Stimulated activated CD4-positive, alpha-beta T cell treated with anti-CD3 and anti-CD28 coated beads, Interleukin-1b, Interleukin-23, amount 100 ng/mL, for 1 hour (primary cell): ENCODE measurements at places on chromosomes 3 and 15.

DNA sequence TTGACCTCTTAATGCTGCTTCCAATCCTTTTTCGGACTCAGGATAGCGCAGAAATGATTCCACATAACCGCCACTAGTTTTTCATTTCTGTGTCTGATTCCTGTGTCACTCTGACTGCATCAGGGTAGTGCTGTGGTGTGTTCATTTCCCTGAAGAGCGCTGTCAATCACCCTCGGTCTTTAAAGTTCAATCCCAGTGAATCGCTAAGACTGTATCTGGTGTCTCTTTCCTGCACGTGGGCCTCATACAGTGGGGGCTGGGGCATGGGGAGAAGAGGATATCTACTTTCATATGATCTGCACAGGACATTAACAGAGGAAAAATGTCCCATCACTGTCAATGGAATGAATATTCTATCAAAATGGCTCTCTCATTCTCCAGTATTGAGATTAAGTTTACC, 32.9 kb upstream of the BNIP2 start:
- DNase-seq: no peak

DNA sequence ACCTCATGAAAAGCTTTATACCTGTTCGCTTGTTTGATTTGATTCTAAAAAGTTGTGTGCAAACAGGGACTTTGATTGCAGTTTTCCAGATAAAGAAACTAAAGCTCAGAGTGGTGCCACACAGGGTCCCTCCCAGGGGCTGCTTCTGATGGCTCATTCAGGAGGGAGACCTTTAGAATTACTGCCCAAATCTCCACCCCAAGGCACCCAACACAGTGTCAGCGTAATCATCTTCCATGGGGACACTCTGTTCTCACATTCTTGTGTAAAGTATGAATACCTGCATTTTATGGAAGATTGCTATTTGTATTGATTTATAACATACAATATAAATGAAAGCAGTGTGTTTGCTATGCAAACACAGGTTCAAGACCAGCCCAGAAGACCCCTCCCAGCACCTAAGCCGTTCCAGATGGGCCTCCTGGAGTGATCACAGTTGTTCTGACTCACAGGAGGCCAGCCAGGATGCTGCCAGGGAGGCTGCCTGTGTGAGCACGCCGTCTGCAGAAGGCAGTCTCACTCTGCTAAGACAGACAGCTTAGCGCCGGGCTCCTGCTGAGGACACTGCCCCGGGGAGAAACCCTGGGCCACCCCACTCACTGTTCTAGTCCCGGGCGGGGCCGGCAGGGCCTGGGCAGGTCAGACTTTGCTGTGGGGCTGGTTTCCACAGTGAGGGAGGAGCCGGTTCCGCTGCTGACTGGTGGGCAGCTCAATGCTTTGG, 185.6 kb downstream of the FAM43A start:
- DNase-seq: no peak

- no peak for DNase-seq
Observed at GRCh38 chr3:177752831-177753230, 555.5 kb upstream of the TBL1XR1 start.

DNA sequence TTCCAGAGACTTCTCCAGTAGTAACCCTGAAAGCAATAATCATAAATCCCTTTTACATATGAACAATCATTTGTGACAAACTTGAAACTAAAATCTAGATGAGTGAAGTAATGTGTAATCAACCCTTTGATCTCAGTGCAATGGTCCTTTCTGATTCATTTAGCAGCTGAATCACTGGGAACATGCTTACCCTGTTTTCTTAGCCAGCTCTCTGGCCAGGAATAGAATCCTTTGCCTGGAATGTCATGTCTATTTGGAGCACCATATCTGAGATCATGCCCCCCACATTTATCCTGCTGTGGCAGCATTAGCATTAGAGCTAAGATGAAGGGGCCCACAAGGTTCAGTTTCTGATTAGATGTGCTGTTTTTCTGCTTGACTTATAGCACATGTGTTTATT, 309.8 kb downstream of the OXSM start:
- DNase-seq: no peak

- DNase-seq: no peak
Observed at GRCh38 chr3:179068779-179069530, 2.7 kb downstream of the ZMAT3 start.

GRCh38 chr15:58454950-58455401, 23.2 kb downstream of the LIPC start:
- DNase-seq: no peak

GRCh38 chr3:163547014-163547685, 1531.1 kb downstream of the SI start:
- no peak for DNase-seq

DNA sequence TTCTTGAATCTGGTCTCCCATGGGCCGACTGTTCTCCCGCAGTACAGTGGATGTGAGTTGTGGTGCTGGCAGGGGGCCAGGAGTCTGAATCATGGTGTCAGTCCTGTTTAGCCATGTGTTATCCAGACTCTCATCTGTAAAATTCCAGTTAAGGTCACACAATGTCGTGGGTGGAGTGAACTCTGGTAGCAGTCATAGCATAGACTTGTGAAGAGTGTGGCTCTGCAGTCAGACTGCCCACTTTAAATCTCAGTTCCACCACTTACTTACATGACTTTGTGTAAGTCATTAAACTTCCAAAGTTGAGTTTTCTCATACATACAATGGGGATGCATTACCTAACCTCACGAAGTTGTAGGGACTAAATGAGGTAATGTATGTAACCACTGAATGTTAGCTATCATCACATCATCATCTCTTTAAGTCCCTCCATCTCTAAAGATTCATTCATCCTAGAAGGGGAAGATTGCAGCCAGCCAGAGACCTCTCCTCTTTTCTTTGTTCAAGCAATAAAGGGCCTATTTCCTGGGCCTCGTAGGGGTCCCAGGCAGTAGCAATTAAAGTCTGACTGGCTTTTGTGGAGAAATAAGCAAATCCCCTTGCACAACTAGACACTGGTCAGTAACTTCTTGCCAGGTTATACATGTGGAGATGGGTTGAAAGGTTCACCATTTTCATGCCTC, 93.9 kb downstream of the PCCB start:
- DNase-seq: no peak

DNA sequence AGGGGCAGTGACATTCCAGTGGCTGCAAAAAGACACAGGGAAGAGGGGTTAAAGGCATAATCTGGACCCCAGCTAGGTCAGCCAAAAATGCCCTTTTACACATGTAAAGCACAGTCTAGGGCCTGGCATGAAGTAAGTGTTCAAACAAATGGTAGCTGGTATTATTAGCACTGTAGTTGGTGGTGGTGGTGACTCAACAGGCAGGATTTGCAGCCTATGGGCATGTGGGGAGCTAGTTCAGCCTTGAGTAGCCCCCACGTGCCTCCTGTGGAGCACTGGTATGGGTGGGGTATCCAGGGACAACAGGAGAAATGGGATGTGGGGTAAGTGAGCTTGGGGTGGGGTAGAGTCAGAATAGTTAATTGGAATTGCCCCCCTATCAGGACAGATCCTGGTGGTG, 27.6 kb downstream of the DNASE1L3 start:
- no peak for DNase-seq

- no peak for DNase-seq
Observed at GRCh38 chr15:98231696-98232440, 271.4 kb downstream of the ARRDC4 start.

- no peak for DNase-seq
Observed at GRCh38 chr3:95134693-95135413, 1072.0 kb downstream of the NSUN3 start.

DNA sequence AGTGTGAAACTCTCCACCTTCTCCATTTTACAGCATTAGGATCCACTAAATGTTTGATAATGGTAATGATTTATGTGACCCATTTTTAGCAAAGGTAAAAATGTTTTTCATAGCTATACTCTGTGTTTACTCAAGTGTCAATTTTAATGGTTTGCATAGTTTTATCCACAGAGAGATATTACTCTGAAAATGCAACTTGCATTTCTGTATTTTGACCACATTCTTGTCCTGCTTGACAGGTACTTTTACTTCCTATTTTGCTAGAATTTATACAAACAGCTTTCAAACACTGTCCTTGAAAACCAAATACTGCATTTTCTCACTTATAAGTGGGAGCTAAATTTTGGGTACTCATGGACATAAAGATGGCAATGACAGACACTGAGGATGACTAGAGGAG, 62.9 kb downstream of the SERPINI1 start:
- no peak for DNase-seq

- DNase-seq: no peak
Observed at GRCh38 chr3:44248152-44248551, 6.5 kb downstream of the TOPAZ1 start.

DNA sequence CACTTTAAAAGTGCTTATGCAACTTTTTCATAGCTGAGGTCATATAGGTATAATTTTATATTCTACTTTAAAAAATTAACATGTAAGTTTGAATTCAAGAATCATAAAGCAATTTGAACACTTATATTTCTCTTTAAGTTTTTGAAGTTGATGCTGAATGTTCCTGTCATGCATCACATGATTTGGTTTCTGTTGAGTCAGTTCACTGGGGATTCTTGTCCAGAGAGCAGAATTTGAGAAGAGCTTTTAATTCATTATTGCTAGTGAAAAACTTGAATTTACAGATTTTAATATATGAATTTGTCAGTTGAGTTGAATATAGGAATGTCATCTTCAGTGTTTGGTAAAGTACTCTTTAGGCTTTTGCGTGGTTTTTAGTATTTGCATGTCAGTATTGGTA, 7.9 kb downstream of the SLC25A26 start:
- no peak for DNase-seq

DNA sequence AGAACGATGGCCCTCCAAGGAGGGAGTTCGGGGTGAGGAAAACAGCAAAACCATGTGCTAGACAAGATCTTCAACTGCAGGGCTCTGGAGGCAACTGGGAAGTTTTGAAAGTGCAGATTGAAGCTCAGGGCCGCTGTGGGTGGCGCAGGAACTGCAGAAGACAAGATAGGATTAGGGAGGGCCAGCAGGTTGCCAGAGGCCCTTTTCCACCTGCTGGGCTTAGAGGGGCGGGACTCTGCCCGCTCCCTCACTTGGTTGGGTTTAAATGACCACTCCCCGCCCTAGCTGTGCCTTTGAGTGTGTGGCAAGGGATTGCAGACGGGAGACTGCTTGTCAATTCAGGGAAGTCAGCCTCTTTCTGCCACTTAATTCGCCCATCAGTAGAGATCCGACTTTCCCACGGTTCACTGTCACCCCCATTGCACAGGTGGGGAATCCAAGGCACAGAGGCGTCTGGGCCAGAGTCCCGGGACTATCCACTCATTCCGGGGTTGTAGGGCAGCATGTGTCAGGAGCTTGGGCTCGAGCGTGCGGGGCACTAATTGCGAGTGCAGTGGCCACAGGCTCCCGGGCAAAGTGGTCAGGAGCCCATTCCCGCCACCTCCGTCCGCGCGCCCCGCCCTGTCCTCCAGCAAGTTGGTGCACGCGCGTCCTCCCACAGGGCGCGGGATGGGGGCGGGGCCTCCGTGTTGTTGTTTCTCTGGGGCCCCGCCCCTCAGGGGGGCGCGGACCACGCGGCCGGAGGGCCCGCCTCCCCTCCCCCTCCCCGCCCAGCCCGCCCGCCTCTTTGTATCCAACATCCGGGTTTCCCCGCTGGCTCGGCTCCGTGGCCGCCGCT, at the start of gene ACVR2B:
Gene ACVR2B (plus strand): TSS at position 816 of the 838 bp plus-strand sequence. CDS start 433 bp downstream, outside the sequence.
- DNase-seq: peak; percentile 46

GRCh38 chr15:31096563-31096962, 5.0 kb downstream of the TRPM1 start:
- DNase-seq: no peak

- DNase-seq: no peak
Observed at GRCh38 chr3:28745436-28745835, 396.8 kb upstream of the AZI2 start.

DNA sequence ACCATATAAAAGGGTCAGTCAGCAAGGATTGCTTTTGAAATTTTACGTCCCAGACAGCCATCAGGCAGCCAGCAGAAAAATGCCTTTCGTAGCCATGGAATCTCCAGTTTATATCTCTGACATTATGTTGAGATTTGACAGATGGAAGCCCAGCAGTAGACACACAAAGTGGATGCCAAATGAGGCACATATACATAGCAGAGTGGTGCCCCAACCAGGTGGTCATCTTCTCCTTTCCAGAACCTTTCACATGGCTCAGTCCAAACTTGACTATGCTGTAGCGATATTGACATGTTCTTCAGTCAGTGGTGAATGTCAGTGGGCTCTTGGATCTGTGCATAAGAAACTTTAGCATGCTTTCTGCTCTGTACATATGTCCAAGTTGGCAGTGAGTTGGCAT, 123.3 kb upstream of the GBE1 start:
- DNase-seq: no peak

GRCh38 chr3:128435058-128435457, 31.6 kb downstream of the DNAJB8 start:
- no peak for DNase-seq

DNA sequence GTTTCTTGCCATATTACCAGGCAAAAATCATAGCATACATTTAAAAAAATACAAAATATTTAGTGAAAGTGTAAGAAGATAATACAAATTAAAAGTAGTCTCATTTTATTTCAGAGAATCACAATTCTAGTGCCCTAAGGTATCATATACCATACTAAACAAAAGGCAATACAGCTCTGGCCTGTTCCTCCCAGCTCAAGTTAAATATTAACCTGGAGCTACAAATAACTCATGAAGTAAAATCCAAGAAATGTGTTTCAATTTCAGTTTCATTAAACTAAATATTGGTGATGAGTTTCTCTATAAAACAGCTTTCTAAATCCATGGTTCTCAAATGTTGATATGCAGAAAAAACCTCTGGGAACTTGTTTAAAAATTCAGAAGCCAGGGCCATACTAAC, 67.7 kb downstream of the INO80 start:
- no peak for DNase-seq

GRCh38 chr15:77497110-77497737, 76.5 kb downstream of the HMG20A start:
- no peak for DNase-seq

DNA sequence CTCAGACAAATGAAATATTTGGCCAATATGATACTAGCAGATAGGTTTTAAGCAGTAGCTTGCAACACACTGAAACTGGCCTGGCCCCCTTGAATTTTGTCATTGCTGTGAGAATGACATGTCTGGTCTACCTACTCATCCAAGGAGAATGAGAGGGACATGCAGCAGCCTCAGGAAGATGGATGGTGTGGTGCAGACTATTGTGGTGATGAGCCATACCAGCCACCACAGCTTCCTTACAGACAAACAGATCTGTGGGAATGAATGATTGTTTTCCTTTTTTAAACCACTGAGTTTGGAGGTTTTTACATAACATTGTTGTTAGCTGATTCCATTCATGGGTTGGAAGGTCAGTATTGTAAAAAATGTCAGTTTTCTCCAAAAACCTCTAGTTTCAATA, 133.7 kb upstream of the POU1F1 start:
- no peak for DNase-seq

- DNase-seq: peak; percentile 30
Observed at GRCh38 chr3:158672215-158673176, at the start of gene LXN. Gene LXN (minus strand): TSS chr3:158672648. CDS start chr3:158672478, 170 bp downstream.

DNA sequence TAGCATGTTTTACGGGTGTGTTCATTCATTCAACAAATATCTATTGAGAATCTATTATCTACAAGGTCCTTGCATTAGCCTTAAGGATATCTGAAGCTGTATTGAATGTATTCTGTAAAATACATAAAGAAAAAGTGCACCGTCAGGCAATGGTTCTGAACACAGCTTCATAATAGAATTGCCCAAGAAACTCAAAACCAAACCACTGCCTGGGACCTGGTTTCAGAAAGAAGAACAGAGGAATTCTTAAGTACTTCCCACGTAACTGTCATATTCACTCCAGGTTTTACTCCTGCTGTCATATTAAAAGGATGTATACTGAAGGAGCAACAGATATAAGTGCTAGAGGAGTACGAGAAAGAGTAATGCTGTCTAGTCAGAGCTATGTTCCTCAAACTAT, 115.9 kb downstream of the FGF12 start:
- DNase-seq: no peak
